ENCODE measurements at places on chromosomes 11 and 22.

GRCh38 chr11:101127699-101128570 is 1.7 kb downstream of the PGR start:
- no peak for DNase-seq

GRCh38 chr22:49763138-49763537 is 64.5 kb downstream of the BRD1 start:
- no peak for DNase-seq

- no peak for DNase-seq
Observed at GRCh38 chr11:61866231-61866957, 25.0 kb downstream of the FADS3 start.

GRCh38 chr11:129881570-129882170 is 13.7 kb downstream of the NFRKB start:
- peak; percentile 42 for DNase-seq

DNA sequence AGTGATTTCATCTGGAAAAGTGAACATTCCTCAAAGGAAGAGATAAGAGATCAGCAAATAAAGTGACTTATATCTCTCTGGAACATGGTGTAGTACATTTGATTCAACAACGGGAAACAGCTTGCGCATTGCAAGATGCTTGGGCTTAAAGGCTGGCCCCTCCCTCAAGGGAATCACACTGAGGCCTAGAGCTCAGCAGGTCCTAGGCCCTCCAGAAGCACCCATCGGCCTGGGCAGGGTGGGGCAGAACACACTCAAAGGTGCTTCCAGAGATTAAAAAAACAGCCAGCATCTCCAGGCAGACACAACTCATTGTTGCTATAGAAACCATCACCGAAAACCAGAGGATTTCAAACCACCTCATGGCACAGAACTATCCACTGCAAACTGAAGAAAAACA is 69.0 kb upstream of the ARFGAP3 start:
- DNase-seq: no peak

GRCh38 chr11:78791254-78791653 is 216.6 kb upstream of the NARS2 start:
- no peak for DNase-seq

DNA sequence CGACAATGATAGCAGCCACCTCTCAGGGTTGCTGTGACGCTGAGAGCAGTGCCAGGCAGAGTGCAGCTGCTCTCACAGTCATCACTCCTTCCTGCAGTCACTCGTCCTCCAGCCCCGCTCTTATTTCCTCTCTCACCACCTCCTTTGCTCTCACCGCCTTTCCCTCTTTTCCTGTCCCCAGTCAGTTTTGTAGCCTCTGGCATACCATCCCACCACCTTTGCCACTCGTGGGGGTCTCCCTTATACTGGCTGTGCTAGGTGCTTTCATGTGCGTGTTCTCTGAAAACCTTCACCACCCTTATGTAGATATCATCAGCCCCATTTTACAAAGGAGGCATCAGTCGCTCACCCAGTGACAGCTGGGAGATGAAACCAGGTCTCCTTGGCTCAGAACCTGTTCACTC is 19.3 kb upstream of the ST3GAL4 start:
- DNase-seq: no peak

- no peak for DNase-seq
Observed at GRCh38 chr22:42431401-42432019, 693 bp downstream of the NFAM1 start.

- no peak for DNase-seq
Observed at GRCh38 chr11:81377418-81377817, 1356.2 kb downstream of the FAM181B start.

DNA sequence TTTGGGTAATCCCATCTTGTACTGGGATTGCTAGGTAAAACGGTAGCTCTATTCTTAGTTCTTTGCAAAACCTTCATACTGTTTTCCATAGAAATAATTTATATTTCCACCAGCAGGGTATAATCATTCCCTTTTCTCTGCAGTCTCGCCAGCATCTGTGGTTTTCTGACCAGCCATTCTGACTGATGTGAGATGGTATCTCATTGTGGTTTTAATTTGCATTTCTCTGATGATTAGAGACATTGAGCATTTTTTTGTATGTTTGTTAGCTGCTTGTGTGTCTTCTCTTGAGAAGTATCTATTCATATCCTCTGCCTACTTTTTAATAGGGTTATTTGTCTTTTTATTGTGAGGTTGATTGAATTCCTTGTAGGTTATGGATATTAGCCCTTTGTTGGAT is 220.9 kb downstream of the PGR start:
- no peak for DNase-seq
